Activated CD4-positive, alpha-beta memory T cell treated with anti-CD3 and anti-CD28 coated beads, Interleukin-2, amount 10 ng/mL, durations not matched to agents 7 days and 5 days (primary cell): ENCODE measurements at places on chromosomes 11 and 22.

DNA sequence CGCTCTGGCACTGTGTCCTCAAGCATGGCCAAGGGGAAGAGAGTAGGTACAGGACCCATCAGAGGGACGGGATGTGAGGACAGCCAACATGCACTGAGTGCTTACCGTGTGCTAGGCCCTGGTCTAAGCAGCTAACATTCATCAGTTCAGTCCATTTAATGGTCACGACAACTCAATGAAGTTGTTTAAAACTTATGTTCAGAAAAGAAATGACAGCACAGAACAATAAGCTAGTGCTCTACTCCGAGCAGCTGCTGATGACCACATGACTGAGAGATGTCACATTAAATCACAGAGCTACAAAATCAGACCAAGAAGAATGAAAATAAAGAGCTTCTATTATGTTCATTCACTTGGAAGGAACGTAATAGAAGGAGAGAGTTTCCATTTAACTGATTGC lies 26.3 kb downstream of the PRDM10 start:
- DNase-seq = no peak

DNA sequence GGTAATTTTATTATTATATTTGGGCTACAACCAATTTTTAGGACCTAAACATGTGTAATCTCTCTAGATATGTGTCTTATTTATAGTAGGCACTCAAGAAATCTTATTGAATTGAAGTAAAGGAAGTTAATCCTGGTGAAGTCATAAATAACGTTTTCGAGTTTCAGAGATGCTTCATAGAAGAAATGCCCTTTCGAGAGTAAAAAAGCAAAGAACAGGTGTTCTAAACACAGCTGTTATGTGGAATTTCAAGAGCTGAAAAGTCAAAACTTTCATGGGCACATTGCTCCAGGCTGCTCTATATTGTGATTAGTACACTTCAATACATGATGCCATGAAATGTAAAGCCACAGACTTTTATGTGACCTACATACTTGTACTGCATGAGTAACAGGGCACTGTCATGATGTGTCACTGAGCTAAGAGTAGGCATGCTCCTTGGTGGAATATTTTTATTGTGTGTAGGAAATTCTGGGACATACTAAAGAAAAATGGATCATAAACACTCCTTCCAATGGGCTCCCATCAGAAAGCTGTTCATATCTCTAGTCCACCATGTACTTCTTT lies 7.2 kb upstream of the ELMOD1 start:
- DNase-seq = no peak

GRCh38 chr11:106292526-106292925 lies 215.1 kb downstream of the AASDHPPT start:
- no peak for DNase-seq

- DNase-seq = no peak
Observed at GRCh38 chr11:123546515-123546914, 107.9 kb downstream of the SCN3B start.

DNA sequence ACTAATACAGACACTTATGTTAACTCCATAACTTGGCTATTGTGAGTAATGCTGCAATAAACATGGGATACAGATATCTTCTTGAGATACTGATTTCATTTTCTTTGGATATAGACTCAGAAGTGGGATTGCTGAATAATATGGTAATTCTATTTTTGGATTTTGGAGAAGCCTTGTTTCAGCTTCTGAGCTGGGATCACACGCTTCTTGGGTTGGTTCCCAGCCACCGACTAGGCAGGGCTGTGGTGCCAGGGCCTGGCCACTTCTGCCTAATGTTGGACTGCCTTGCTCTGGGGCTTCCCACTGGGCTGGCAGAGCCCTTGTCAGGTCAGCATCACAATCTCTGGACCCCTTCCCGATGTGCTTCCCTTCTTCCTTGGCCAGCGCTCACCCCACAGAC lies 14.0 kb upstream of the MCHR1 start:
- DNase-seq = no peak

DNA sequence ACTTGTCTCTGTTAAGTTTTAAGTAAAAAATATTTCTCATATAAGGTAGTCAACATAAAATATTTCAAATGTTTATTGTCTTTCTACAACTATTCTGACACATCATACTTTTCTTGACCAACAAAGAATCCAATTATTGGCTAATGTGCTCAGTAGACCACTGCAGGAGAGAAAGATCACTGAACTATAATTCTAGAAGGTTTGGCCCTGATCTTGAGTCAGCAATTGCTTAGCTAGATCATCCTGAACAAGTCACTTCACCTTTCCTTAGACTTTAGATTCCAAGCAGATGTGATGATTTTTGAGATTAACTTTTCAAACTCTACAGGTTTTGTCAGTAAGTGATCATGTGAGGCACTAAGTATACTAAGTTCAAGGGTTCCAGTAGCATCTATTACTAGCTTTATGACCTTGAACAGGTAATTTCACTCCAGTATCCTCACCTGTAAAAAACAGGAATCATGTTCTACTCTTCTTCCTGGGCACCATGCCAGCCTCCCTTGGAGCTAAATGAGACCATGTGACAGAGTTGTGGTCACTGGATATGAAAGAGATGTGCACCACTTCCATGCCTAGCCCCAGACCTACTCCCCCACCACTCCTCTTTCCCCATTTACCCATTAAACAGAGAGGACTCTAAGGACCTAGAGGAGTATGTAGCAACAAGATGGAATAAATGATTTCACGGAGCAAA lies 17.3 kb downstream of the PGM2L1 start:
- no peak for DNase-seq

GRCh38 chr11:69774354-69775162 lies 583 bp downstream of the FGF4 start:
- DNase-seq = no peak

- no peak for DNase-seq
Observed at GRCh38 chr11:2902784-2903671, 17.5 kb upstream of the CDKN1C start.

DNA sequence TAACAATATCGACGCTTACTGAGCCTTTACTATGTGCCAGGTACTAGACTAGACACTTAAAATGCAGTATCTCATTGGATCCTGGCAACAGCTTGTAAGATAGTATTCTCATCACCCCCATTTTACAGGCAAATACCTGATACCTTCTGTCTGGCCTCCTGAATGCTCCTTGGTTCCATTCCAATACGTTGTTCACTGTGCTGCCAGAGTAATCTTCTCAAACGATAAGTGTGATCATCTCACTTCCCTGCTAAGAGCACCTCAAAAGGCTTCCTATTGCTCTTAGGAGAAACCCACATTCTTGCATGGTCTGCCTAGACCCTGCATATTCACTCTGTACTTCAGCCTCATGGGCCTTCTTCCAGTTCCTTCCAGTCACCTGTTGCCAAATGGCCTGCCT lies 1.3 kb upstream of the NRIP3 start:
- DNase-seq = no peak

DNA sequence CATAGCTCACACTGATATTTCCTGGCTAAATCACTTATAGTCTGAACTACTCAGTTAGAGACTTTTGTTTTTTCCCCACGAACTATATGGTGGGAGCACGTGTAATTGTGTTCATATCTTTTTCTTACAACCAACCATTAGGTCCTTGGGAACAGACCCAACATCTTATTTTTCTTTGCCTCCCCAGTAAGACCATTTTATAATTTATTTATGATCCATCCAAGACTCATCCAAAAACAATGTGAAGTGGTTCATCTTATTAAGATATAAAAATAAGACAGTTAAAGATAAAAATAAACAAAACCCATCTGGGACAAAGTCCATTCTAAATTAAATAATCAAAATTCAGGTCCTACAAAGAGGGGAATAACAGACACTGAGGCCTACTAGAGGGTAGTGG lies 90.8 kb downstream of the FAM168A start:
- DNase-seq = no peak

DNA sequence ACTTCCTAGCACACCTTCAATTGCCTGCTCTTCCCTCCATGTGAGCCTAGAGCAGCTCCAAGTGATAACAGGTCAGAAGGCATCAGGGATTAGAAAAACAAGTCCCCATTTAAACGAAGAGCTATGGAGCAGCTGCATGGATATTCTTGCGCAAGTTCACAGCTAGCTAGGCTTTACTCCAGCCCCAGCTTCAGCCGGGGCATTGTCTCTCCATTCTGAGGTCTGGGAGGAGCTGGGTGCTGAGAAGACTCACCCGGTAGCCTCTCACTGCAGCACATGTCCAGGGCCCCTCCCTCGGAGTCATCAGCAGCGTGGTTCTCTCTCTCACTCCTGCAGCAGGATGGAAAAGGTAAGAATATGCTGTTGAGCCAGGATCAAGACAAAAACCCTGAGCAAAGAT lies 26.0 kb downstream of the PTPN5 start:
- DNase-seq = no peak

GRCh38 chr11:47249378-47249715 lies 733 bp upstream of the ACP2 start:
- no peak for DNase-seq

GRCh38 chr22:48754611-48755058 lies 1073.0 kb downstream of the BRD1 start:
- peak; percentile 4 for DNase-seq

GRCh38 chr22:35124691-35125219 lies 58.8 kb downstream of the ISX start:
- no peak for DNase-seq
